ENCODE measurements at places on chromosomes 2 and 18.

- no peak overlapping the region for H3K4me3 ChIP-seq
- no peak overlapping the region for H3K27ac ChIP-seq
- no peaks in the 10 kb centered on the region for H3K27me3 ChIP-seq
- no peaks in the 10 kb centered on the region for H3K4me1 ChIP-seq
- DNase-seq, result no peak
- no peaks in the 10 kb centered on the region for H3K36me3 ChIP-seq
These were observed 15.5 kb upstream of the ARHGAP28 start for GRCh38 chr18:6714010-6714409.

DNA sequence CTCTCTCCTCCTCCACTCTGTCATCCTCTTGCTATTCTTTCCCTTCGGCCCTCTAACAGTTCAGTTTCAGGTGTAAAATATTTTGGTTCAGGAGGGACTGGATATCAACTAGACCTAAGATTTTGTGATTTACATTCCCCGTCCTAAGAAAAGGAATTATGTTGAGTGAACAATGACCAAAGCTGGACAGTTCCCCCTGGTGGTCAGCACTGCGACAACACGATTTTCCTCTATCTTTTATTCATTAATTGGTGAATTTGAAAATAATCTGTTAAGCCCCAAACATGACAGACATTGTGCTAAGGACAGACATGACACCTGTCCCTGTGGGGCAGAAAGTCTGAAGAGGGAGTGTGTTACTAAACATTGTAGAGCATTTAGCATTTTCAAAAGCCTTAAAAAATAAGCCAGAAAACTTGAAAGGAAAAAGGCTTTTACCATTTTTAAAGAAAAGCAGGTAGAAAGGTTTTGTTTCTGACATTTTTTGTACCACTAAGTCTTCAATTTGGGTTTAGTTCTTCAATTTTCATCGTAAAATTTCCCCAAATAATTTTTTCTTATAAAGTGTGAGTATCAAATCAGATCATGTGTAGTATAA lies 28.4 kb upstream of the GTF2A1L start:
- H3K4me1 ChIP-seq, result no peaks in the 10 kb centered on the region
- no peaks in the 10 kb centered on the region for H3K36me3 ChIP-seq
- no peak overlapping the region for H3K27ac ChIP-seq
- H3K4me3 ChIP-seq, result no peak overlapping the region

DNA sequence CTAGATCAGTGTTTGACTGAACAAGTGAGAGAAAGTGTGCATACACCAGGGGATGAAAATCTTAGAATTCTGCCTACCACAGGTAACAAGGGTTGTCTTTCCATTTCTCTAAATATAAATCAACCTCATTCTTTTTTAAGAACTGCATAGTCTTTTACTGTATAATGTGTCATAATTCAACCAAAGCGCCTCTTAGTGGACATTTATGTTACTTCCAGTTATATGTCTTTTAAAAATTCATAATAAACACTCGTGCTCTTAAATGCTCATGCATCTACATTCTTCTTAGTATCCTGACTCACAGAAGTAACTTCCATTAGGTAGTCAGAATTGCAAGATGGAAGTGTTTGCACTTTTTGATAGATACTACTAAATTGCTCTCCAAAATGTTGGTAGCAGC lies 76.2 kb downstream of the CHRNA1 start:
- DNase-seq, result peak; percentile 68
- no peaks in the 10 kb centered on the region for H3K36me3 ChIP-seq
- H3K4me3 ChIP-seq, result no peak overlapping the region
- H3K27ac ChIP-seq, result no peak overlapping the region

GRCh38 chr2:165563468-165564225 lies 94.1 kb downstream of the CSRNP3 start:
- H3K36me3 ChIP-seq, result no peaks in the 10 kb centered on the region
- no peaks in the 10 kb centered on the region for H3K4me1 ChIP-seq
- H3K27me3 ChIP-seq, result no peaks in the 10 kb centered on the region
- no peak for DNase-seq
- H3K27ac ChIP-seq, result no peak overlapping the region
- no peak overlapping the region for H3K4me3 ChIP-seq

Data from fibroblast of lung (primary cell).